ENCODE measurements at places on chromosomes 7 and 10. TPM values are rescaled to one million over a fixed set of nuclear protein-coding genes. Genes with fewer than 3 reads are reported as not detected.

The CYP26C1 gene
- 0.63 TPM for total RNA-seq

The PGAM2 gene
- total RNA-seq: 0.25 TPM

The SH2D4B gene
- not detected for total RNA-seq

The TMEM178B gene
- 6.0 TPM for total RNA-seq

The CH25H gene
- not detected for total RNA-seq
